ENCODE measurements at places on chromosomes 16 and 17.

- ATAC-seq, result no peak
Measured at GRCh38 chr16:31455601-31456314, 3.5 kb upstream of the ARMC5 start.

- no peak for ATAC-seq
Measured at GRCh38 chr16:5590416-5590815, 492.8 kb upstream of the EEF2KMT start.

GRCh38 chr17:47239967-47240651 lies 13.5 kb upstream of the ITGB3 start:
- ATAC-seq, result peak; percentile 58

DNA sequence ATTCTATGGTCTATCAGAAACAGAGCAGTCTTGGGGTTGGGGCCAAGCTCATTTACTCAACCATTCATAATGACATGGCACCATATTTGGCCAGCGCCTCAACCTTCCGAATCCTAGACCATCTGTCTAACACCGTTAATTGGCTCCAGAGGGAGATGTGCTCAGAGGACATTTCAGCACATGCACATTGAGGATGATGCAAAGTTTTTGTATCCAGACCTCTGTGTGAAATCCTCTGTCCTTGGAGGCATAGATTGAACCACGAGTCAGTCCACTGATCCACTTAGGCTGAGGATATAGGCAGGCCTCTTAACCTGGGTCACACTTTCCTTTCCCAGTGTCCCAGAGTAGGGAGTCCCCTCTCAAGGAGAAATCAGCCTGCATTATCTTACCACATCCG lies 85.5 kb downstream of the SHISA6 start:
- ATAC-seq, result no peak

GRCh38 chr16:2808181-2808580 lies 8.9 kb upstream of the PRSS21 start:
- ATAC-seq, result no peak

- no peak for ATAC-seq
Measured at GRCh38 chr16:81138831-81139557, 42.8 kb upstream of the GCSH start.

DNA sequence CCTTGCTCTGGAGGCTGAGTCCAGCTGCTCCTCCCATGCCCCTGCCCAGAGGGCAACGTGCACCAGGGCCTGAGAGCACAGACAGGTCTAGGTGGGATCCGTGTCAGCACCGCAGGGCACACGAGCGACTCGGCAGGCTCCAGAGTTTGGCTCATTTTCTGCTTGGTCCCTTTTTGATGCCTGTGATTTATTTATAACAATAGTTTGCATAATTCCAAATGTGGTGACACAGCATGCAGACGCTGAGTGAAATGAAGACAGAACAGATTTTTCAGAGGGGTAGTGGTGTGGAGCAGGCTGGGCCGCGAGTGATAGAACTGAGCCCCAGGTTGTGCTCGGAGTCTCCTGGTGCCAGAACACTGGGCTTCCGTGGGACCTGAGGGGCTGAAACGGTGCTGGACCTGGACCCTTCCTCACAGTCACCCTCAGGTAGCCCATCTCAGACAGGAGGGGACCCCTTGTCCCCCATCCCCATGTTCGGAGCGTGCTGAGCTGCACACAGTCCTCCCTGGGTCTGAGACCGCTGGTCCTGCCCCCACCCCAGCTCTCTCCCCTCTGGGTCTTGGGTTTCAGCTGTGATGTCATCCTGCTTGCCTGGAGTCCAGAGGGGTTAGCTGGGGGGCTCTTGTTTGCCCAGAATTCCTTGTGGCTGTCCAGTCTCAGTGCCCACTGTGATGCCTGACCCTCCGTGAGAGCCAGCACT lies 95.9 kb downstream of the METRNL start:
- no peak for ATAC-seq

- no peak for ATAC-seq
Measured at GRCh38 chr17:44113868-44114840, 9.3 kb downstream of the HDAC5 start.

DNA sequence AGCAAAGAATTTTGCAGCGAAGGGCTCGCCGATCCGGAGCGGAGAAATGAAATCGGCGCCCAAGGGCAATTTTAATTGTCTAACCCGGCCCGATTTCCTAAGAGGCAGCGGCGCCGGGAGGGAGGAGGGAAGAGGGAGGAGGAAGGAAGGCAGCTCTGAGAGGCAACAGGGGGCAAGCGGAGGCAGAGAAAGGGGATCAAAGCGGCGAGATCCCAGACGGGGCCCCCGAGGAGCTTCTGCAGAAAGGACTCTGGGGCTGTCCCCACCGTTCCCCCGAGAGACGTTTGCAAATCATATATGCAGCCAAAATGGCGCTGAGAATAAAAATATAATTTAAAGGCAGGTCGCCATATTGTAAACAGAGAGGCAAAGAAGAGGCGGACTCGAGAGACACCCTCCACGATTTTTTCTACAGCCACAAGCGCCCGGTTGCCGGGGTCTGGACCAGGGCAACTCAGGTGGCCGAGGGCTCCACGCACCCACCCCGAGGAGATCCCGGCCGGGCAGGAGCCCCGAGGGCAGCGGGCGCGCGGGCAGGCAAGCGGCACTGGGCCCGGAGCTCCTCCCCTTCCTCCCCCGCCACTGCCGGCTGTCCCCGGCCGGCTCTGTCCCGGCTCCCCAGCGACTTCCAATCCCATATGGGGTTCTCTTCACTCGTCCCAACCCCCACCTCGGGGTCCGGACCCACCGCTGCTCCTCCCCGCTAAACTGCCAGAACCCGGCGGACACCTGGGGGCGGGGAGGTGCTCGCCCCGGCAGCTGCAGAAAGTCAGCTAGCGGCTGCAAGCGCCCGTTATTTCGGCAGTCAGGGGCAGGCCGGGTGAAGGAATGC lies 1.9 kb downstream of the PHF12 start:
- no peak for ATAC-seq

DNA sequence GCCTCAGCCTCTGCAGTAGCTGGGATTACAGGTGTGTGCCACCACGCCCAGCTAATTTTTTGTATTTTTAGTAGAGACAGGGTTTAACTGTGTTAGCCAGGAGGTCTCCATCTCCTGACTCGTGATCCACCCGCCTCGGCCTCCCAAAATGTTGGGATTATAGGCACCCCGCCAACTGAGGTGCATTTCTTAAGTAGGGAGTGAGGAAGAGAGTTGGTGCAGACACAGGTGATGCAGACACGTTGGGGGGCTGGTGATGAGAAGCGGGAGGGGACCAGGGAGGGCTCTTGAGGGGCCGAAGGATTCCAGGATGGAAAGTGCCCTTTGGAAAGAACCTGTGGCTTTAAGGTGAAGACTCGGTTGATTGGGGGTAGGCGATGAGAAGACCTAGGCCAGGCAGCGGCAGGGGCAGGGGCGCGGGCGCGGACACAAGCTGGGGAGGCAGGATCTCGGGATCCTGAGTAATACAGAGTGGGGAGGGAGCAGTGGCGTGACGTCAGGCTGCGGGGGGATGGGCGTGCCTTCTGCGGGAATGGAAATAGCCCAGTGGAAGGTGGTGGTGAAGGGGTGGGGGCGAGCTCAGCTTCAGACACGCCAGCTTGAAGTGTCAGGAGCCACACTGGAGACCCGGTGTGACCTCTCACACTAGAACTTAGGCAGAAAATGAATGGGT lies 2.5 kb upstream of the ATP6V0C start:
- ATAC-seq, result no peak

GRCh38 chr17:59362811-59363205 lies 31.4 kb downstream of the YPEL2 start:
- ATAC-seq, result no peak

- peak; percentile 62 for ATAC-seq
Measured at GRCh38 chr17:80260069-80260535, 550 bp upstream of the RNF213 start.

- ATAC-seq, result no peak
Measured at GRCh38 chr16:19118938-19119431, 5.2 kb downstream of the ITPRIPL2 start.

- no peak for ATAC-seq
Measured at GRCh38 chr17:58308985-58309917, 19.3 kb downstream of the TSPOAP1 start.

DNA sequence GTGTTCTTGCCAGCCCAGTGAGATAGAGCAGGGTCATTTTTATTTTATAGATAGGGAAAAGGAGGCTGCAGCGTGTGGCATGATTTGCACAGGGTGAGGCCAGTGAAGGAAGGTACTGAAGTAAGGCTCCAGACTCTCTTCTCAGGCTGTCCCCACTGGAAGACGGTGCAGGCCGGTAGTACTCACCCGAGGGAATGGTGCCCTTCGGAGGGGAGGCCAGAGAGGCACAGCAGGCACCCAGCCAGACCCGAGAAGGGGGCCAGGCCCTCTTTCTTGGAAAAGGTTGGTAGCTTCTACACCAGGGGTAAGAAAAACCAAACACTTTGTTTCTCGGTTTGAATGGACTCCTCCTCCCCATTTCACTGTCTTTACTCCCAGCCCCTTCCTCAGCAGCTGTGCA lies 288 bp downstream of the ANKRD40CL start:
- no peak for ATAC-seq

DNA sequence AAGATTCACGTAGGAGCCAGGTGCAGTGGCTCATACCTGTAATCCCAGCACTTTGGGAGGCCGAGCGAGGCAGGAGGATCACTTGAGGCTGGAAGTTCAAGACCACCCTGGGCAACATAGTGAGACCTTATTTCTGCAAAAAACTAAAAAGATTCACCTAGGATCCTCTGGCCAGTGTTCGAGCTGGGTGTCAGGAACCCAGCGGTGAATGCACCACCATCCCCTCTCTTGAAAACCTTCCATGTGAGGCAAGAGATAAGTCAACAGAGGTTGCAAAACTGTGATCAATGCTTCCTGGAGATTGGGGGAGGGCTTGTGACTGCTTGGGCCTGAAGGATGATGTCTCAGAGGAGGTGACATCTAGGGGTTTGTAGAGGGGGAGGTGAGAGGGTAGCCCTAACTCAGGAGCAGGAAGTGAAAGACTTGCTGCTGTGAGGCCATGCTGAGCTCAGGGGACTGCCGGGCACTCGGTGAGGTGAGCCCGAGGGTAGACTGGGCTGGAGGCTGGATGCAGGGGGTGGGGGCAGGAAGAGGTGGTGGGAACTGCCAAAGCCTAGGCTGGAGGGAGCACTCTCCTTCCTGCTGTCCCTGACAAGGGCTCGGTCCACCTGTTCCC lies 11.7 kb downstream of the GJD3 start:
- no peak for ATAC-seq
